ENCODE measurements at places on chromosomes 11 and 22.

- DNase-seq: no peak
Measured at GRCh38 chr11:92259861-92260260, 35.2 kb downstream of the FAT3 start.

DNA sequence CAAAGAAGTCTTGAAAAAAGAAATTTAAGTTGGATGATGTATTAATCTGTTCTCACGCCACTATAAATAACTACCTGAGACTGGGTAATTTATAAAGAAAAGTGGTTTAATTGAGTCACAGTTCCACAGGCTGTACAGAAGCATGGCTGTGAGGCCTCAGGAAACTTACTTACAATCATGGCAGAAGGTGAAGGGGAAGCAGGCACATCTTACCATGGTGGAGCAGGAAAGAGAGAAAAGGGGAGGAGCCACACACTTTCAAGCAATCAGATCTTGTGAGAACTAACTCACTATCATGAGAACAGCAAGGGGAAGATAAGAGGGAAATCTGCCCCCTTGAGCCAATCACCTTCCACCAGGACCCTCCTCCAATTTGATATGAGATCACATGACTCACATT is 65.7 kb upstream of the AMOTL1 start:
- no peak for DNase-seq

DNA sequence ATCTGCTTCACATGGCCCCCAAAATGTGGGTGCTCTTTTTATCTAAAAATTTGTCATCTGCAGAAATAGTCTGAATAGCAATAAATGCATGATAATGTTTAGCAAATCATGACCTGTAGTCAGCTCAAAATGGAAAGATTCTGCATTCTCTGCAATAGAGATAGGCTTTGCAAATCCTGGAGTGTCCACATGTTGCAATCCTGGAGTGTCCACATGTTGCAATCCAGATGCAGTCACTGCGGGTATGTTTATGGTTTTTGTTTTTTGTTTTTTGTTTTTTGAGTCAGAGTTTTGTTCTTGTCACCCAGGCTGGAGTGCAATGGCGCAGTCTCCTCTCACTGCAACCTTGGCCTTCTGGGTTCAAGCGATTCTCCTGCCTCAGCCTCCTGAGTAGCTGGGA is 20.2 kb upstream of the LRRC32 start:
- DNase-seq: no peak

- no peak for DNase-seq
Measured at GRCh38 chr11:106231591-106231990, 154.1 kb downstream of the AASDHPPT start.

DNA sequence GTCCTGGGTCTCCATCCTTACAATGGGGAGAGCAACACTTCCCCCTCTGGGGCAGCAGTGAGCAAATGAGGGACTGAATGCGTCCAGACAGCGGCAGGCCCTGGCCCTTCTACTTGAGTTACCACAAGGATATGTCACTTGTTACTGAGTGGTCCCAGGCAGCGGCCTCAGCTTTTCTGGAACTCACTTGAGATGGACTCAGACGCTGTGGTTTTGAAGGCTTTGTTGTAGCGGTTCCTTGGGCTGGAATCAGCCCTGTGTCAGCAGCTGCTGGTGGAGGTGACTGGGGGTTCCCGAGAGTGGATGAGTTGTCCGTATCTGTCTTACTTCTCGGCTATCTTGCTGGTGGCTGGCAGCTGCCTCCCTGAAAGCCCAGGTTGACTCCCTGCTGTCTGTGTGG is 77.0 kb downstream of the MICAL2 start:
- DNase-seq: no peak

DNA sequence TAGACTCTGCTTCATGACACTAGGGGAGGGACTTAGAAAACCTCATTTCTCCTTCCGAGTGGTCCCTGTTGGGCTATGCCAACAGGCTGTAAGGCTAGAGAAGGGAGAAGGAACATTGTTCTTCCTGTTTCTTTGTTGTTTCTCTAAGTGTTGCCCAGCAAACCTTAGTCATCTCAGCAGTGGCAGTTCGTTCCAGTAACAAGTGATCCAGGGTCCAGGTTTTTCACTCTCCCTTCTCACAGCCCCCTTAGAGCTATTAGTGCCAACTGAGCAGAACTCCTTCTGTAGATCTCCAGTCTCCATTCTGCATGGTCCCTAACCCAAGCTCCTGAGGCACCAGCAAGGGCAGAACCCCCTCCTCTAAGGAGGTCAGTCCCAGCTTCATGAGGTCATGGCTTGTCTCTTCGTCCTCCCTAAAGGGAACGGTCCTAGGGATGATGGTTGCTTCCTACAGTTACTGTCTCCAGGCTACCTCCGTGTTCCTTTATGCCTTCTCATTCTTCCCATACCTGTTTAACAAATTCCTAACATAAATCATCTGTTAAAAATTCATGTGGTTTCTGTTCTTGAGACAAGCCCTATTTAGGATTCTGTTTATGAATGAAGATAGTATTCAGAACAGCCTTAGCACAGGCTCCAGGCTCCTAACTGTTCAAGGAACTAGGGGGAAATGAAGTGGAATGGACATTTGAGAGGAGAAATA is 168.6 kb upstream of the UBASH3B start:
- DNase-seq: no peak

GRCh38 chr11:11602011-11602410 is 19.8 kb downstream of the GALNT18 start:
- DNase-seq: no peak

DNA sequence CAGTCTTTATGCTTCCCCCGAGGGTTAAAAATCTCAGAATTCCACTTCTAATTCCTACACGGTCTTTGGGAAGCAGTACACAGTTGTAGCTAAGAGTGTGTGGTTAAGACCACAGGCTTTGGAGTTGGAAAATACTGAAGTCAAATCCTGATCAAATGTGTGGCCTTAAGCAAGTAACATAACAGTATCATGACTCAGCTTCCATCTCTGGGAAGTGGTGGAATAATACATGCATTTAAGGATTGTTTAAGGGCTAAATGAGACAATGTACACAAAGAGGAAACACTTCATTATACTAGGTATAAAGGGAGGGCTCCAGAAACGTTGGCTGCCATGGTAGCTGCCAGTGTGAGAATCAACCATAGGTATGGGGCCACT is 71.5 kb downstream of the FAT3 start:
- no peak for DNase-seq

DNA sequence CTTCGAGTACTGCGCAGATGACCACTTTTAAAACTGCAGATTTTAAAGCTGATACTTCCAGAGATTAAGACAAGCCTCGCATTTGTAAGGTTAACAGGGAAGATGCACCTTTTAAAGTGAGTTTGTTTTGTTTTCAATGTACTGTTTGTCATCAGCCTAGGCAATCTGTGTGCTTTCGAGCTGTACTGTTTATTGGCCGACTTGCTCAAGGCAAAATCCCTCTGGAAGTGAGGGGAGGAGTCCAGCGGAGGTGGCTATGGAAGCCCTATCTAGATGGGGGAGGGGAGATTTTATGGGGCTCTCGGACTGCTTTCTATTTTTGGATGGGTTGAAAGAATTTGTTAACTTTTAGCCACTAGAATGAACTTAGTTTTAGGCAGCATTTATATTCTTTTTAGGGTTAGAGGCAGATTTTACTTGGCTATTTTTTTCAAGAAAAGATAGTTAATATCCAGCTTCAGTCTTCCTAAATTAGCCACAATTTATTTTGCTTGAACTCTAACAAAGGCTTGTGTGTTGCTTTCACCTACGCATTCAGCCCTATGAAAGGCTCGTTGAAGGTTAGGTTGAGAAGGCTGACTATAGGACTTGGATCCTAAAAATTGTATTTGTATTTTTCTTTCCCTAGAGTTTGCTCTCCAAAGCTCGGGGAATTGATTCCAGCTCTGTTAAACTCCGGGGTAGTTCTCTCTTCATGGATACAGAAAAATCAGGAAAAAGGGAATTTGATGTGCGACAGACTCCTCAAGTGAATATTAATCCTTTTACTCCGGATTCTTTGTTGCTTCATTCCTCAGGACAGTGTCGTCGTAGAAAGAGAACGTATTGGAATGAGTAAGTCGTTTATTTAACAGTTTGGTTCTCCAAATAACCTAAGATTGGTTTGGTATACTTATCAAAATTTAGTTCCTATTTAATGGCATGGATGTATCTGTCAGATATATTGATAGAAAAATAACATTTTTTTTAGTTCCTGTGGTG is 2.1 kb downstream of the WEE1 start:
- DNase-seq: no peak

- peak; percentile 60 for DNase-seq
Measured at GRCh38 chr22:26656891-26657851, at the start of gene MIAT. Gene MIAT (plus strand): TSS chr22:26657588.

GRCh38 chr11:111524056-111524455 is 9.5 kb downstream of the HOATZ start:
- no peak for DNase-seq

GRCh38 chr11:79896258-79896657 is 455.4 kb upstream of the TENM4 start:
- DNase-seq: no peak

GRCh38 chr11:125070699-125071254 is 7.7 kb downstream of the SLC37A2 start:
- DNase-seq: no peak

DNA sequence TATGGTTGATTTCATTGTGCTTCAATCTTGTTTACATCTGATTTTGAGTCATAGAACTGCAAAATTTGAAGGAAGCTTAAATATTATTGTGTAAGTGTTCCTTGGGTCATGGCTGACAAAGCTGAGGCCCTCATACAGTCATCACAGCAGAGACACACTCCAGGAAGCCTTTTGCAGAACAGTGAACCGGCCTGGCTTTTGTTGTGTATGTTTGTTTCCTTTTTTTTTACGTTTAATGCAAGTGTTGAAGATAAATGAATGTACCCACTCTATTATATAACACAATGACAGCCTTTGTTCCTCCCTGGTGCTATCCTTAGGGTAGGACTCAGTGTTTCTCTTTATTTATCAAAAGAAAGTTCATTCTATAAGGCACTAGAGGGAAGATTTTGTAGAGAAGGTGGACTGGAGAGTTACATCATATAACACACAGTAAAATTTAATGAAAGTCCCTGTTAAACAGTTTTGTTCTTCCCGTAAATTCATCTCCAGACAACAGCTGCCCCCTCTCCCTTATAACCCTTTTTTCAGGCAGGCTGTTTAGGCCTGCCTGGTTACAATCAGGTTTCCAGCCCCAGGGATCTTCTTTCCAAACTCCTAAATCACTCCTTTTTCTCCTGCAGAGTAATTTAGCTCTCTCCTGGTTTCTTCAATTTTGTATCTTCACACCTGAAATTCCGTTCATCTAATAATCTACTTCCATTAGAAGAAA is 34.3 kb upstream of the CSTF3 start:
- no peak for DNase-seq

DNA sequence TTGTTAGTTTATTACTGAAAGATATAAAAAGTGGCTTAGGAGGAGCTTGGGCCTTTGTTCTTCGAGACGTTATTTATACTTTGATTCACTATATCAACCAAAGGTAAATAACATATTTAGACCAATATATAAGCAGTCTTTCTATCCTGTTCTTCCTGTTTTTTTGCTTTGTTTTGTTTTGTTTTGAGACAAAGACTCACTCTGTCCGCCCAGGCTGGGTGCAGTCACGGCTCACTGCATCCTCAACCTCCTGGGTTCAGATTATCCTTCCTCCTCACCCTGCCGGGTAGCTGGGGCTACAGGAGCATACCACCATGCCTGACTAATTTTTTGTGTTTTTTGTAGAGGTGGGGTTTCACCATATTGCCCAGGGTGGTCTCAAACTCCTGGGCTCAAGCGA is 66.8 kb downstream of the ATM start:
- no peak for DNase-seq

DNA sequence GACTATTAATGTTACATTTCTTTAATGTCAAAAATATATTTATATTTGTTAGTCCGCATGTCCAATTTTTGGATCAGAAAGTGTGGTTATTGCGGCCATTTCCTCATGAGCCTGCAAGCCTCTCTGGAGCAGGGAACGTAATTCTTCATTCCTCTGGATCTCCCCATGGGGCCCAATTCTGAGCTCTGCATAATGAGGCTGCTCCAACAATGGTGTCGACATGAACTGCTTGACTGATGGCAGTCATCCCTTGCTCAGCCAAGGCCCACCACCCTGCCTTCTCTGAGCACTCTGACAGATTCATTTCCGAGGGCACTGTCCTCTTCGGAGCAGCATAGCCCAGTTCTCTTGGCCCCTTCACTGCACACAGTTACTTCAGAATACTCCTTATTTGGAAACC is 3.1 kb upstream of the HEPACAM start:
- no peak for DNase-seq

- no peak for DNase-seq
Measured at GRCh38 chr11:127049486-127049885, 48.9 kb upstream of the KIRREL3 start.

DNA sequence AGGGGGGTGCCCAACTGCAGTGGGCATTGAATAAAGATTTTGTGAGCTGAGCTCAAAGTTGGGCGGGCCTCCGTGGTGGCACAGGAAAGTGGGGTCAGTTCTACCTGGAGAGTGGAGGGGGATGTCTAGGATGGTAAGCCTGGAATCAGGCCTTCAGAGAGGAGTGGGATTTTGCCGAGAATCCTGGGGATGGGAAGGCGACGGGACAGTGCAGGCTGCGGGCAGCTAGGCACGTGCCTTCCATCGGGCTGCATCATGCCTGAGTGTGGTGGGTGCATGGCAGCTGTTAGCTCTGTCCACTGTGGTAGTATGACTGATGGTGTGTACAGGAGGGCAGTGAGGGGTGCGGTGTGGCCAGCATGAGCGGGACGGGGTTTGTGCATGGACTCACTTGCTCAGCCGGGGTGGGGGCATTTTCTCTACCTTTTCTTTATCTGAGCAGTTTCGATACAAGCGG is 3.6 kb downstream of the SHANK3 start:
- DNase-seq: no peak

- DNase-seq: no peak
Measured at GRCh38 chr22:28348613-28349609, 330.7 kb downstream of the TTC28 start.

GRCh38 chr11:135008001-135008405 is 596.0 kb upstream of the B3GAT1 start:
- DNase-seq: no peak

DNA sequence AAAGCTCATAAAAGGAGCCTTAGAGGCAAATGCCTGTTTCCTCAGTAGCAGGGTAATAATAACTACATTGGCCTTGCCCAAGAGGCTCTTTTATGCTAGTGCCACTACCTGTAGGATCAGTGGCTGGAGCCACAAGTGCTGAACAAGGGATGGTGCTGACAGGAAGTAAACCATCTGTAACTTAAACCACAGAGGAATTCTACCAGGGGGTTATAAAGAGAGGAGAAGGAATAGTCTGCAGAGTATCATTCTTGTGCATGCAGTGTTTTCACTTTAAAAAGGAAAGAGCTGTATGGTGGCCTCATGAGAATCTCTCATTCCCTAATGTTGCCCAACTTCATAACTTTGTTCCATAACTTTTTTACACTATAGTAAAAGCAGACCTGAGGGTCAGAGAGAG is 168.1 kb downstream of the DBX1 start:
- DNase-seq: no peak

DNA sequence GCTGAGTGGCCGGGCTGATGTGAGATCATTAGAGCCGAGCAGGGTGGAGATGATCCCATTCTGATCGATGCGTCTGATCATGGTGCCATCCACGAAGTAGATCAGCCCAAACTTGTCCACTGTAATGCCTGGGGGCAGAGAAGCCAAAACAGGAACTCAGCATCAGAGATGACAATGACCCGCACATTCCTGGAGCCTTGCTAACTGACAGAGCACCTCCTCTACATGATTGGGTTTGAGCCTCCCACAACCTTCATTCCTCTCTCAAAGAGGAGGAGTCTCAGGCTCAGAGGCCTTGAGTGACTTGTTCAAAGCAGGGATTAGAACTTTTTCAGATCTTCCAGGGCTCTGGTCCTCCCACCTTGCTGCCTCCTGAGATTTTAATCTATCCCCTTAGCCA is 133.7 kb upstream of the NARS2 start:
- no peak for DNase-seq

- DNase-seq: peak; percentile 4
Measured at GRCh38 chr11:19714387-19715363, 2.0 kb downstream of the NAV2 start.

GRCh38 chr22:39773976-39774539 is 119.5 kb downstream of the ENTHD1 start:
- DNase-seq: no peak

All from CD4-positive, alpha-beta memory T cell (primary cell).